Fibroblast of skin of left biceps (primary cell): ENCODE measurements at places on chromosomes 4 and X.

- DNase-seq = peak; percentile 38
Measured at GRCh38 chr4:53583513-53583912, 7.8 kb downstream of the LNX1 start.

DNA sequence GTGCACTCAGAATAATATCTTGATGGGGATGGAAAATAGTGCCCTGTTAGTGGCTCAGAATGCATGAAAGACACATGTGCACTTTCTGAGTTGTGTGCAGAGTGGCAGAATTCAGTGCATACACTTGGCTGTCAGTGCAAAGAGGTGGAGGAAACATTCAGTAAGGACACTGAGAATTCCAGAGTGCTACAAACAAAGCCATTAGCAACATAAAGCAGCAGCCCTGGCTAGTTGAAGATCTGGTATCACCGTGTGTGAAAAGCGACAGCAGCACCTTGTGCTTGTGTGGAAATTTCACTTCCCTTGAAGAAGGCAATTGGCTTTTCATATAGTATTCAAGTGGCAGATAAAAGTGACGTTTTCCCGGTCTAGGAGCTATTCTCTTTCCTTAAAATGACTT lies 810.4 kb downstream of the TRIML1 start:
- no peak for DNase-seq

GRCh38 chr4:184664445-184665210 lies 15.1 kb downstream of the PRIMPOL start:
- no peak for DNase-seq

- DNase-seq = peak; percentile 54
Measured at GRCh38 chrX:147958291-147958690, 22.8 kb upstream of the FMR1NB start.

GRCh38 chr4:40897557-40898203 lies 147.9 kb downstream of the NSUN7 start:
- DNase-seq = peak; percentile 19
